Right atrium auricular region (tissue), 2 donors: ENCODE measurements at places on chromosomes 6 and 20. TPM values are rescaled to one million over a fixed set of nuclear protein-coding genes. Genes with fewer than 3 reads are reported as not detected.

Gene HLA-DRA
- 93.5 TPM for total RNA-seq

Gene SRMS
- not detected for total RNA-seq

Gene PRSS35
- 10.0 TPM for total RNA-seq

Gene CD93
- total RNA-seq, result 51.6 TPM

Gene FAM217A
- not detected for total RNA-seq

Gene SSR1
- 30.2 TPM for total RNA-seq

Gene DCDC2
- total RNA-seq, result not detected

Gene COL21A1
- total RNA-seq, result 89.7 TPM

Gene ANKRD66
- not detected for total RNA-seq

Gene KHDC1L
- total RNA-seq, result not detected

Gene PRL
- not detected for total RNA-seq

Gene KIF6
- total RNA-seq, result not detected

Gene SMLR1
- not detected for total RNA-seq

Gene RTF2
- total RNA-seq, result 49.4 TPM

Gene ZBTB9
- total RNA-seq, result 1.3 TPM

Gene SLC17A1
- total RNA-seq, result not detected

Gene TRAPPC3L
- 0.20 TPM for total RNA-seq

Gene CGA
- total RNA-seq, result 0.52 TPM

DNA sequence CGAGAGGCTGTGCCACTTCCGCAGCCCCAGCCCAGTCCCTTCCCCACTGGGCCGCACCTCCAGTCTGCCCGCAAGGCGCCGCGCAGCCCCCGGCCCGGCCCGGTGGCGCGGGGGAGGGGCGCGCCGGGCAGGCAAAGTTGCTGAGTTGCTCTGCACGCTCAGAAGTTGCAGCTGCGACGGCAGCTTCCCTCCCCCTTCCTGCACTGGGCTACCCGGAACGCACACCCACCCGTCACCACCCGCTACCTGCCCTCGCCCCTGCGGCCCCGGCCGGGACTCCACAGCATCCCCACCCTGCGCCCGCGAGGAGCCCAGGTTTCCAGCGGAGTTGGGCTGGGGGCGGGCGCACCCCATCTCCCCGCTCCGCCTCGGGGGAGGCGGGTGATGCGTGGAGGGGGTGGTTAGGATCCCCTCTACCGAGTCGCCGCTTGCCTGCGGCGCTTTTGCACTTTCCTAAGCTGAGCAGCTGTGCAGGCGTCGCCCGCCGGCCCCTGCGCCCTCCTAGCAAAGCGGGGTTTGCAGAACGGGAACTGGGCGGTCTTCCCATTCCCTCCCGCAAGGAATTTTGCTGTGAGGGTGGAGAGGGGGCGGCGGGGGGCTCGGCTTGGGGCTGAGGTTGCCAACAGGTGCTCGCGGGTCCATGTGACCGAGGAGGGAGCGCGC lies 55.9 kb upstream of the RREB1 start:
- no peaks in the 10 kb centered on the region for H3K36me3 ChIP-seq
- H3K27me3 ChIP-seq, result no peaks in the 10 kb centered on the region
- peak overlapping the region; percentile 68 for H3K4me3 ChIP-seq
- no peak for DNase-seq
- peaks cover 26% of the 10 kb centered on the region for H3K4me1 ChIP-seq

DNA sequence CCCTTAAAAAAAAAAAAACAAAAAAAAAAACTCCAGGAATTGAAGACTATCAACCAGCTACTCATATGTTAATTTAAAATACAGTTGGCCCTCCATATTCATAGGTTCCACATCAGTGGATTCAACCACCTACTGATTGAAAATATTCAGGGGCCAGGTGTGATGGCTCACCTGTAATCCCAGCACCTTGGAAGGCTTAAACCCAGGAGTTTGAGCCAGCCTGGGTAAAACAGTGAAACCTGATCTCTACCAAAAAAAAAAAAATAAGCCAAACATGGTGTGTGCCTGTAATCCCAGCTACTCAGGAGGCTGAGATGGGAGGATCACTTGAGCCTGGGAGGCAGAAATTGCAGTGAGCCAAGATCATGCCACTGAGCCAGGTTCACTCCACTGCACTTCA lies 72.4 kb upstream of the SMIM8 start:
- no peak overlapping the region for H3K27ac ChIP-seq
- H3K27me3 ChIP-seq, result no peaks in the 10 kb centered on the region
- H3K36me3 ChIP-seq, result peaks cover 42% of the 10 kb centered on the region
- no peaks in the 10 kb centered on the region for H3K4me1 ChIP-seq
- no peak for DNase-seq

- H3K4me1 ChIP-seq, result no peaks in the 10 kb centered on the region
- no peaks in the 10 kb centered on the region for H3K27me3 ChIP-seq
- H3K36me3 ChIP-seq, result peaks cover 16% of the 10 kb centered on the region
- no peak within 1 kb of the TSS for H3K4me3 ChIP-seq
Observed at GRCh38 chr6:155263373-155264063, at the start of gene CLDN20. TSS of gene CLDN20 (plus strand) at chr6:155264013. CDS start at chr6:155275720, 11,707 bp downstream.

GRCh38 chr6:86969573-86969972 lies 32.2 kb downstream of the HTR1E start:
- no peak overlapping the region for H3K27ac ChIP-seq
- DNase-seq, result no peak
- H3K4me1 ChIP-seq, result no peaks in the 10 kb centered on the region
- H3K4me3 ChIP-seq, result no peak overlapping the region
- no peaks in the 10 kb centered on the region for H3K27me3 ChIP-seq

DNA sequence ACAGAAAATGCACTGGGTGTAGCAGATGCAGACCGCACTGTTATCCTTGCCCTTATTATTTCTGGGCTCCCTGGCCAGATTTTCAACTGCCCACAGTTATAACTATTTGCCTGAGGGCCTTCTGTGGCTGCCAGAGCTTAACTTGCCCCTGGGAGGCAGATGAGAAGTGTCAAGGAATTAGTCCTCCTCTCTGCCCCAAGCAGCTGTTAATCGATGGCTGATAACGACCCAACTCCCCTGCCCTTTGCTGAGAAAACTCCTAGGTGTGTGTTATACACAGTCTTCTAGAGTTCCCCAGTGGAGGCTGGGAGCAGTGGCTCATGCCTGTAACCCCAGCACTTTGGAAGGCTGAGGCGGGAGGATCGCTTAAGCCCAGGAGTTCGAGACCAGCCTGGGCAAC lies 44.4 kb upstream of the SHLD1 start:
- no peak overlapping the region for H3K27ac ChIP-seq
- no peak overlapping the region for H3K4me3 ChIP-seq
- H3K4me1 ChIP-seq, result no peaks in the 10 kb centered on the region
- H3K27me3 ChIP-seq, result no peaks in the 10 kb centered on the region

DNA sequence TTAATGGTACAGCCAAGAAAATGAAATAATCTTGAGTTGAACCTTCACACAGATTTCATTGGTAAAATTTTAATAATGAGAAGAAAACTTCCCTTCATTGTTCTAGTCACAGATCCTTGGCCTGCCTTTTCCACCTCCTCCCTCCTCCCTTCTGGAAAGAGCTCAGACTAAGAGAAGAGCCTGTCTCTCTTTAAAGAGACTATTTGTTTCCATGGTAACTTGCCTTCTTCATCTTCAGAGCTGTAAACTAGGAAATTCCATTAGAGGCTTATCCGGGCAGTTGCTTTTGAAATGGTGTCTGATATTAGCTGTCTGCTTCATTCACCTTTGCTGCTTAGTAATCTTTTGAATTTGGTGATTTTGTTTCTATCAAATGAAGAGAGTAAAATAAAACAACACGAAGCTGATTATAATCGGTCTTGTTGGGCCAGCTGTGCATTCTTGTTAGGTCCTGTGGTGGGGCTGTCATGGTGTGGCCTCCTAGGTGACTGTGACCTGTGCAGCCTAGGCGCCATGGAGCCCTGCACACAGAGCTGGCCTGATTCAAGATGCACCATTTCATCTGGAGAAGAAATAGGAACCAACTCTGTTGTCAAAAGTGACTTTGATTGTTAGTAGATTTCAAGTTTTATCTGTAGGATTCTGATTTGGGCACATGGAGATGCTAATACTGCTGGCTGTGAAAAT lies 96.7 kb downstream of the MAP3K7 start:
- no peak overlapping the region for H3K27ac ChIP-seq
- no peak for DNase-seq
- no peak overlapping the region for H3K4me3 ChIP-seq
- H3K36me3 ChIP-seq, result no peaks in the 10 kb centered on the region
- no peaks in the 10 kb centered on the region for H3K4me1 ChIP-seq
- no peaks in the 10 kb centered on the region for H3K27me3 ChIP-seq

DNA sequence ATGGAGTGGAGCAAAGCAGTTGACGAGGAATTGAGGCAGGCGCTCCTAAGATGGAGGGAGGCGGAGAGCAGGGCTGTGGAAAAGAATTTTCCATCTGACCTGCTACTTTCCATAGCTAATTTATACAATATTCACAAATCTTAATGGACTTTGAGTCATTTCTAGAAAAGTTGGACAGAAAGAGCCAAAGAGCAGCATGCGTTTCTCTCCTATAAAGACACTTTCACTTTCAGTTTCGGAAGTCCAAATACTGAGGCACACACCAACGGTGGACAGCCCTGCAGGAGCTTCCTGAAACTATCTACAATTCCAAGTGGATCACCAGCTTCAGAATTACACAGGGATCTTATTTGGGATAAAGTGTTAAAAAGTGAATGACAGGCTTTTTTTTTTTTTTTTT lies 43.5 kb downstream of the PANK2 start:
- no peak for DNase-seq
- H3K27ac ChIP-seq, result peak overlapping the region; percentile 73

- no peak overlapping the region for H3K27ac ChIP-seq
- no peak for DNase-seq
- H3K36me3 ChIP-seq, result no peaks in the 10 kb centered on the region
Observed at GRCh38 chr6:7916959-7917358, 6.4 kb upstream of the TXNDC5 start.

GRCh38 chr6:165183071-165183470 lies 126.3 kb downstream of the C6orf118 start:
- H3K4me3 ChIP-seq, result no peak overlapping the region
- no peaks in the 10 kb centered on the region for H3K27me3 ChIP-seq
- no peak overlapping the region for H3K27ac ChIP-seq
- no peaks in the 10 kb centered on the region for H3K4me1 ChIP-seq
- H3K36me3 ChIP-seq, result no peaks in the 10 kb centered on the region

- H3K36me3 ChIP-seq, result no peaks in the 10 kb centered on the region
- H3K4me1 ChIP-seq, result no peaks in the 10 kb centered on the region
- no peak for DNase-seq
Observed at GRCh38 chr6:125257351-125257750, 44.4 kb downstream of the HDDC2 start.

DNA sequence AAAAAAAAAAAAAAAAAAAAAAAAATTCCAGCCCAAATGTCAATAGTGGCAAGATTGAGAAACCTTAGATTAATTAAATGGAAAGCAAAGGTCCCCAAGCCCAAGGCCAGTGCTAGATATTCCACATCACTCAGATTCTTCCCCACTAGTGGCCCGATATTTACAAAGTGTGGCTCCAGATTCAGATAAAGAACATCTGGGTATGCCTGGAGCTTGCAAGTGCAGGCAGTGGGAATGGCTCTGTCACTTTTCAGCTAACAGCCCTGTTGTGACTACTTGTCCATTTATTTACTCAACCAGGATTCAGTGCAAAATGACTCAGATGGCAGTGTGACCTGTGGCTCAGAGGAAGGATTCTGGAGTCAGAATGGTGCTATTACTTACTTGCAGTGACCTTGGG lies 8.2 kb upstream of the KCNB1 start:
- no peak overlapping the region for H3K27ac ChIP-seq
- no peaks in the 10 kb centered on the region for H3K4me1 ChIP-seq
- DNase-seq, result no peak
- H3K36me3 ChIP-seq, result no peaks in the 10 kb centered on the region

DNA sequence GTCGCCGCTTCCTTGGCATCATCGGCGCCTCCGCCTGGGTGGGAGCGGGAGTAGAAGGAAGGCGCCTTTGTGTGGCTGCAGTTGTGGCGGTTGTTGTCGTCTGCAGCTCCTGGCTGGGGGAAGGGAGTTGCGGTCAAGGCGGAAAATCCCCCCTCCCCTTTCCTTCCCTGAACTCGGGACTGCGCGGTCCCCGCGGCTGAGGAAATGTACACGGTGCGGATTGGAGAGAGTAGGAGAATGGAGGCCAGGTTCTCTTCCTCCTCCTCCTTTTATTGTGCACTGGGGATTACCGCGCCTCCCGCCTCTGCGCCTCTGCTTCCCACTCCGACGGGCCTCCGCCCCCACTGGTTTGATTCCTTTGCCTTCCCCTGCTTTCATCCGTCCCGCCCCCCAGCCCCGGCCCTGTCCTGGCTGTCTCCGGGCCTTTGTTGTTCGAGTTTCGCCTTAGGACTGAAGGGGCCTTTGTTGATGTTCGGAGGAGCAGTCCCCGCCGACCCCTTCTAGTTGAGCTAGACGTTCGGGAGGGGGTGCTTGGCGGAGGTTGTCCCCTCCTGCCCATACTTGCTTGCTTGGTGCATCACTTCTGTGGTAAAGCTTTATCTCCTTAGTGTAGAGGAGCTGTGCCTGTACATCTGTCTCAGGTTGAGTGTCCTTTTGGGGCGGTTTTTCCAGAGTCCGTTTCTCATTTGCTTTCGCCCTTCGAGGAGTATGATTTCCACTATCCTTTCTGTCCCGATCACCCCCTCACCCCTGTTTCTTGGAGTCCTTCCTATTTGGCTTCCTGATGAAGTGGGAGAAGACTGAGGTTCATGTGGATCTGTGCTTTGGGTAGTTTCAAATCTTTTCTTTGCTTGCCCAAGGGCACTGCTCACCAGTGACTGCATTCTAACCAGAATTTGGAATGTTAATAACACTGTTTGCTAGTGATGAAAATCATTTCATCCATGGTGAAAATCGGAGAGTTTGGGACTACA lies 764 bp downstream of the ZNF292 start:
- H3K27ac ChIP-seq, result peak overlapping the region; percentile 97
- DNase-seq, result peak; percentile 59
- H3K4me3 ChIP-seq, result peak overlapping the region; percentile 92
- no peaks in the 10 kb centered on the region for H3K27me3 ChIP-seq
- H3K36me3 ChIP-seq, result no peaks in the 10 kb centered on the region

DNA sequence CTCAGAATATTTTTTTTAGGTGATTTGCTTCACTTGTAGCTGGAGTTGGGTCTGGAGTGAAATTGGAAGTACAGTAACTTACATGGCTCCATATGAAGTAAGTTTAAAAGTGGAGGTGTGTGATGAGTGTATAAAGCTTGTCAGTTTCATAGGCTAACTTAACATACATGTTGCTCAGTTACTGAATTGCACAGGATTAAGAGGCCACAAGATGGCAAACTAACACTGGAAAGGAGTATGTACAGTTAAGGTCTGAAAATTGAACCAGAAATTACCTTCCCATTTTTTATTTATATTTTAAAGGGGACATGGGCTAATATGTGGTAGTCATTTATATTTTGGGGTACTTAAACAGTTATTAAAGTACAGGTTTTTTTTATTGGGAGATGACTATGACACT lies 45.3 kb upstream of the SMIM8 start:
- H3K27ac ChIP-seq, result no peak overlapping the region
- no peaks in the 10 kb centered on the region for H3K4me1 ChIP-seq
- no peaks in the 10 kb centered on the region for H3K27me3 ChIP-seq
- DNase-seq, result no peak
- H3K4me3 ChIP-seq, result no peak overlapping the region
- H3K36me3 ChIP-seq, result no peaks in the 10 kb centered on the region

GRCh38 chr6:74277777-74278186 lies 581.8 kb downstream of the CD109 start:
- peak overlapping the region; percentile 2 for H3K27ac ChIP-seq
- no peaks in the 10 kb centered on the region for H3K4me1 ChIP-seq
- DNase-seq, result no peak
- no peaks in the 10 kb centered on the region for H3K27me3 ChIP-seq
- no peak overlapping the region for H3K4me3 ChIP-seq
